ENCODE measurements at places on chromosomes 11 and 22. TPM values are rescaled to one million over a fixed set of nuclear protein-coding genes. Genes with fewer than 3 reads are reported as not detected.
A peak's percentile ranks its signal among the peaks of the same experiment; 100 is the strongest.

Gene GGT5
- not detected for total RNA-seq

- DNase-seq = no peak
Observed at GRCh38 chr22:24819911-24820461, 14.0 kb downstream of the SGSM1 start.

Gene CSNK2A3
- total RNA-seq = 1.3 TPM

Gene PRAME
- total RNA-seq = 41.9 TPM

Gene TMEM121B
- total RNA-seq = 0.21 TPM

Gene GAS2
- 0.71 TPM for total RNA-seq

GRCh38 chr11:75733431-75734107 lies 15.9 kb downstream of the MOGAT2 start:
- peak; percentile 40 for DNase-seq

Gene PLA2G6
- total RNA-seq = 2.8 TPM

Gene CHRM1
- total RNA-seq = not detected

Gene SLC22A8
- total RNA-seq = not detected

DNA sequence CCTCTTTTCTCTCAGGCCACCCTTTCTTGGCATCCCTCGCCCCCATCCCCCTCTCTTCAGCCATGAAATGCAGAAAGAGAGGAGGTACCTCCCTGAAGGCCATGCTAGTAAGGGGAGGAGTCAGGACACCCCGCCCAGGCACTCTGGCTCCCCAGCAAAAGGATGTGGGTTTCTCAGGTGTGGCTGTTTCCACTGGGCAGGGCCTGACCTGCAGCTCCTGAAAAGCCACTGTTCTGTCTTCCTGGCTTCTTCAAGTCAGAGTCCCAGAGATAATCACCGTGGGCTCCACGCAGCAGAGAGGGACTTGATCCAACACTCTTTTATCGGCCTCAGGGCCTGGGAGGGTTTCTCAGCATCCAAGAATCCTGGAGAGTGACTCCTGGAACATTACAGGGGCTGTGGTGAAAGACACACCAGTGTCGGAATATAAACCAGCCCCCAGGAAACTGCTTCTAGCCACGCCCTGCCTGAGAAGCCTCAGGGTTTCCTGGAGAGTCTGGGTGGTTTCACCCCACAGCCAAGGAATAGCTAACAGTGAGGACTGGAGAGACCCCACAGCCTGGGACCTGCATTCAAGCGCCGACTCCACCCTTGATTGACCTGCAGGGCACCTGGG lies 45.7 kb upstream of the TSPAN18 start:
- no peak for DNase-seq

Data from Daoy (cell line).